ENCODE measurements at places on chromosomes 5 and 9.

GRCh38 chr5:145982572-145983318, 46.4 kb downstream of the SH3RF2 start:
- DNase-seq, result no peak

GRCh38 chr9:35110327-35110761, 5.3 kb downstream of the ATOSB start:
- no peak for DNase-seq

DNA sequence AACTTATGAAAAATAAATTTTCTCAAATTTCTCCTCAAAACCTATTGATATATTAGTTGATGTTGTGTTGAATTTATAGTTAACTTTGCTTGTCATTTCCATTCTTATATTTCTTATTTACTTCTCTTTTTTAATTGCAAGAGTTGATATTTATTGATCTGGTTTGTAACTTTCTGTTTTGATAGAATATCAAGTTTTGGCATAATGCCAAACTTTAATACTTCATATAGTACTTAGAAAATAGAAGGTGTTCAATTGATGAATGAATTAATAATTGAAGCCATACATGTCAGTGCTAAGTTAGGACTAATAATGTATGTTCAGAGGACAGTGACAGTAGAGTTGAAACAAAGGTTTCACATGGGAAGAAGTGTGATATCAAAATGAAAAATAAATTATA, 27.9 kb downstream of the ERCC6L2 start:
- DNase-seq, result no peak

DNA sequence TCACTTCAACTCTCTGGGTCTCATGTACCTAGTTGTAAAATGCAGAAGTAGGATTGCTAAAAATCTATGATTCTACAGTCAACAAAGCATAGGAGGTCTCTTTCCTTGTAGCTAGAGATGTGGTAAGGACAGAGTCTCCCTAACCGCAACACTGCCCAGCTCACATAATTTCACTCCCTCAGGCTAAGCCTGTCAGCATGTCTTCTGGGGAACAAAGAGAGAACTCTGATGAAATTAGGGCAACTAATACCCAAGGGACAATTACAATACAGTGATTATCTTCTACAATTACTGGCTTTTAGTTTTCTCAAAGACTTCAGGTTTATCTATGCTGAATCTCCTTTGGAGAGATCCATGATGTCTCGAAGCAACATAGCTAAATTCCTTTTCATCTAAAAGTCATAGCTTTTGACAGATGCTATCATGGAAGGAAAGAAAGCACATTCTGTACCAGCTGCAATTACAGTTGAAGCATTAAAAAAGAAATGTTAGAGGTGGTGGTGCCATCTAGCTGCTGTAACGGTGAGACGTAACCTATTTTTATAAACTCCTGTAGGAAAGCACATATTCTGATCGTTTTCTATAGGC, 141.1 kb upstream of the TARS1 start:
- DNase-seq, result peak; percentile 45

DNA sequence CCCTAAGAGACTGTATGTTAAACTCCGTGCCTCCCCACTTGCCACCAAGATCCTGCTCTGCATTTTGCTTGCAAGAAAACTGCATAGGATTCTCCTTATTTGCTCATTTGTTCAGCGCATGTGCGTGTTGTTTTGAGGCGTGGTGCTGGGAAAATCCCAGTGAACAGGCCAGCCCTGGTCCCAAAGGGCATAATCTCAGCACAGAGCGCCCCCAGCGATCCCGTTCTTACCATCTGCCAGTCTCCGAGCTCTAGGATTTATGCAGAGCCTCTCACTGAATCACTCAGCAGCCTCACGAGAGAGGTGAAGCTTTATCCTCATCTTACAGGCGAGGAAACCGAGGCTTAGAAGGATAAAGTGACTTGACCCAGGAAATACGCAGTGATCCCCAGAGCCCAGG, 11.5 kb downstream of the PRRX2 start:
- no peak for DNase-seq

DNA sequence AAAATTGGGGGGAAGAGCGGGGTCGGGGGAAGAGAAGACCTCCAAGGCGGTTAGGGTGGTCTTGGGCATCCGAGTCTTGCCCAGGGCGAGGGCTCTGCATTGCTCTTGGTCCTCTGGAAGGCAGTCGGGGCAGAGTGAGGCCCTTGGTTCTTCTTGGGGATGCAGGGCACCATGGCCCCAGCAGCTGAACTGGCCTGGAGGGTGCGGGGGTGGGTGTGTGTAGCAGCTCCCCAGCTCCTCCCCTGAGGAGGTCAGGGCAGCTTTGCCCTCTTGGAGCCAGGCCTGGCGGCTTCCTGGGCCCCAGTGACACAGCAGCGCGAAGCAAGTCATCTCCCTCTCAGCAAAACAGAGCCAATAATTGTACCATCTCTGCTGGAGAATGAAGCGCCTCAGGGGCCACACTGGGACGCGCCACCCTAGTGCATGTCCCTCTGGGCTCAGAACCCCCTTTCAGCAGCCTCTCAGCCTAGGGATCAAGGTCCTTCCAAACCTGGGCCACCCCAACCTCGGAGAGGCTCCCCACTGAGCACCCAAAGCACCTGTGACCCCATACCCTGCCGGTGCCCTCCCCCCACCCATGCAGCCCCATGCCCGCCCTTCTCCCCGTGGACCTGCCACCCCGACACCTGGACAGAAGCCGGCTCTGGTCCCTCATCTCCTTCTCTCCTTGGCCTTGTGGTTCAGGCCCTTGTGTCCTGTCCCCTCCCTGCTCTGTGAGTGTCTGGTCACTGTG, 10.4 kb upstream of the RXRA start:
- no peak for DNase-seq

DNA sequence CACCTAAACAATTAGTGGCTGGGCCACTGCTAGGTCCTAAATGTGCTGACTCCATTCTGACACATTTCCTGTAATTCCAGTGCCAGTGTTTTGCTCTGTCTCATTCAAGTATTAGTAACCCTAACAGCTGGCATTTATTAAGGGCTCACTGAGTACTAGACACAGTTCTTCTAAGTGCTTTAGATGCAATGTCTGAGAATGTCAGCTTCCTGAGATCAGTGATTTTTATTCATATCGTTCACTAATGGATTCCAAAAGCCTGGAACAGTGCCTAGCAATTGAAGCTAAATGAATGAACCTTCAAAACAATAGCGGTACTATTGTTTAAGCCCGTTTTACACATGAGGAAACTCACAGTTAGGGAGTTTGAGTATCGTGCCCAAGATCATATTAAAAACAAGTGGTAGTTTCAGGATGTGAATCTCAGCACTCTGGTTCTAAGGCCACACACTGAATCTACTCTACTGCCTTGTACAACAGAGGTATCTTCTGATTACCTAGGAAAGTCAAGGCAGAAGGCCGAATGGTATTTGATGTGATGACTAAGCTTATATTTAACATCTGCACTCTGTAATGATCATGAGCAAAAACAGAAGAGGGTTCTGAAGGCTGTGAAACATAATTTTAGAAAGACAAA, 304.0 kb downstream of the PJA2 start:
- DNase-seq, result no peak

DNA sequence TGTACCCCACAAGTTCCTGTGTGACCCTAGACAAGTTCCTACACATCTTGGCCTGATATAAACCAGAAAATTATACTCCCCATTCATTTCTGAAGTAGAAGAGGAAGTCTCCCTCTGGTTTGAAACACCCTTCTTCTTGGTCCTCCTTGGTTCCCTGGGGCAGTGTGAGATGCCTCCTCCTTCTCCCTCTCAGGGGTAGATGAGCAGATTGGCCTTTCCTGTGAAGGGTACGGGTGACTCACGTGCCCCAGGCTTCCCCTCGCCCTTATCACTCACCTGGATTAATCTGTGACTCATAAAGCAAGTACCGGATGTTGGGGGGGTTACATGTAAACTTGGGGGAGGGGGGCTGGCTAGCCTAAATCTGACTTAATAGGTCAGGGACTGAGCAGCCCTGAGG, 11.1 kb upstream of the AQP3 start:
- peak; percentile 41 for DNase-seq

- no peak for DNase-seq
These were observed 18.7 kb downstream of the VCAN start for GRCh38 chr5:83490203-83490602.

DNA sequence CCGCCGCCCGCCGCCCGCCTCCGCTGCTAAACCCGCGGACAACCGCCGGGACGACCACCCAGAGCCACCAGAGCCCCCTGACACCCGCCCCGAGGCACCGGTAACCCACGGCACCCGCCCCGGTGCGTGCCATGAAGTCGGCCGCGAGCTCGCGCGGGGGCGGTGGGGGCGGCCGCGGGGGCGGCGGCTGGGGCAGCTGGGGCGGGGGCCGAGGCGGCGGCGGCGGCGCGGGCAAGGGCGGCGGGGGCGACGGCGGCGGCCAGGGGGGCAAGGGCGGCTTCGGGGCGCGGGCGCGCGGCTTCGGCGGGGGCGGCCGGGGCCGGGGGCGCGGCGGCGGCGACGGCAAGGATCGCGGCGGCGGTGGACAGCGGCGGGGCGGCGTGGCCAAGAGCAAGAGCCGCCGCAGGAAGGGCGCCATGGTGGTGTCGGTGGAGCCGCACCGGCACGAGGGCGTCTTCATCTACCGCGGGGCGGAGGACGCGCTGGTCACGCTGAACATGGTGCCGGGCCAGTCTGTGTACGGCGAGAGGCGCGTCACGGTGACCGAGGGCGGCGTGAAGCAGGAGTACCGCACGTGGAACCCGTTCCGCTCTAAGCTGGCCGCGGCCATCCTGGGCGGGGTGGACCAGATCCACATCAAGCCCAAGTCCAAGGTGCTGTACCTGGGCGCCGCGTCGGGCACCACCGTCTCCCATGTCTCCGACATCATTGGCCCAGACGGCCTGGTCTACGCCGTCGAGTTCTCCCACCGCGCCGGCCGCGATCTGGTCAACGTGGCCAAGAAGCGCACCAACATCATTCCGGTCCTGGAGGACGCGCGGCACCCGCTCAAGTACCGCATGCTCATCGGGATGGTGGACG, 499 bp downstream of the FBLL1 start:
- DNase-seq, result no peak

- peak; percentile 27 for DNase-seq
These were observed 664.3 kb upstream of the EDIL3 start for GRCh38 chr5:85049020-85049419.

GRCh38 chr9:137273095-137273490, 4.4 kb upstream of the TOR4A start:
- no peak for DNase-seq

Data from MM.1S (cell line).